Right lobe of liver (tissue), 6 donors: ENCODE measurements at places on chromosomes 2 and 18. TPM values are rescaled to one million over a fixed set of nuclear protein-coding genes. Genes with fewer than 3 reads are reported as not detected.

DNA sequence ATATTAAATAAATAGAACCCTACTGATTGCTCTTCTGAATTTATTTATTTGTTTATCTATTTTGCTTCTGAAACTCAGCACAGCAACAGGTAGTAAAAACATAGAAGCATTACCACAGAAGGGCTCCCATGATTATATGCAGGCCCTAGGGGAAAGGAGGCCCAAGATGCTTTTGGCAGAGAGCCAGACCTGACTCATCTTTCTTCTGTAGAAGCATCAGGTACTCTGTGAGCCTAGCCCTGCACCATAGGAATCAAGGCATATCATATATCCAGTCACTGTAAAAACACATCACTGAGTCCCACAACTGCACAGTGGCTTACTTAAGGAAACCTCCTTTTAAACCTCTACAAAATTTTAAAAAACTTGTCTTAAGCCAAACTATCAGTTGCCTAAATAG, 1.8 kb downstream of the SCN9A start:
- H3K4me3 ChIP-seq = no peak overlapping the region
- H3K27ac ChIP-seq = no peak overlapping the region
- DNase-seq = no peak
- H3K27me3 ChIP-seq = no peaks in the 10 kb centered on the region

- H3K4me1 ChIP-seq = no peaks in the 10 kb centered on the region
- H3K36me3 ChIP-seq = no peaks in the 10 kb centered on the region
- H3K27ac ChIP-seq = no peak overlapping the region
- no peak for DNase-seq
- no peak overlapping the region for H3K4me3 ChIP-seq
Measured at GRCh38 chr2:203799908-203800307, 67.7 kb upstream of the CTLA4 start.

- no peak overlapping the region for H3K4me3 ChIP-seq
- DNase-seq = no peak
- no peaks in the 10 kb centered on the region for H3K27me3 ChIP-seq
- no peaks in the 10 kb centered on the region for H3K4me1 ChIP-seq
- H3K27ac ChIP-seq = no peak overlapping the region
- no peaks in the 10 kb centered on the region for H3K36me3 ChIP-seq
Measured at GRCh38 chr2:173299764-173300163, 54.9 kb upstream of the CDCA7 start.

- DNase-seq = no peak
- no peak overlapping the region for H3K27ac ChIP-seq
- H3K36me3 ChIP-seq = no peaks in the 10 kb centered on the region
Measured at GRCh38 chr2:167510071-167510759, 621.9 kb downstream of the XIRP2 start.

- peak within 1 kb of the TSS; percentile 93 for H3K27ac ChIP-seq
- no peaks in the 10 kb centered on the region for H3K36me3 ChIP-seq
- peak within 1 kb of the TSS; percentile 91 for H3K4me3 ChIP-seq
- DNase-seq = peak; percentile 99
- no peaks in the 10 kb centered on the region for H3K27me3 ChIP-seq
Measured at GRCh38 chr18:56638232-56639103, at the start of gene TXNL1. Gene TXNL1 (minus strand): TSS chr18:56638592. CDS start chr18:56638440, 152 bp downstream.

DNA sequence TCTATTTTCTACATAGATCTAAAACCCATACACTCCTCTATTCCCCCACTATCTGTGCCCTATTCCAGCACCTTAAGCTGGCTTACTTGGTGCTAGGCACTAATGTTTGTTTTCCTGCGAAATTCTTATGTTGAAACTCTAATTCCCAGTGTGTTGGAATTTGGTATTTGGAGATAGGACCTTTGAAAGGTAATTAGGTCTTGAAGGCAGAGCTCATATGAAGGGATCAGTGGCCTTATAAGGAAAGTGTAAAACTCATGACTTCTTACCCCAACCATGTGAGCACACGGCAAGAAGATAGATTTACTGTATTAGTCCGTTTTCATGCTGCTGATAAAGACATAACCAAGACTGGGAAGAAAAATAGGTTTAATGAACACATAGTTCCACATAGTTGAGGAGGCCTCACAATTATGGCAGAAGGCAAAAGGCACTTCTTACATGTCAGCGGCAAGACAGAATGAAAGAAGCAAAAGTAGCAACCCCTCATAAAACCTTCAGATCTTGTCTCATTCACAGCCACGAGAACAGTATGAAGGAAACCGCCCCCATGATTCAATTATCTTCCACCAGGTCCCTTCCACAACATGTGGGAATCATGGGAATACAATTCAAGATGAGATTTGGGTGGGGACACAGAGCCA, 10.5 kb upstream of the LRATD1 start:
- no peak for DNase-seq
- no peaks in the 10 kb centered on the region for H3K4me1 ChIP-seq
- H3K4me3 ChIP-seq = no peak overlapping the region
- H3K27me3 ChIP-seq = no peaks in the 10 kb centered on the region

GRCh38 chr2:121836611-121837010, 81.2 kb downstream of the TSN start:
- no peaks in the 10 kb centered on the region for H3K36me3 ChIP-seq
- H3K27ac ChIP-seq = no peak overlapping the region
- H3K27me3 ChIP-seq = no peaks in the 10 kb centered on the region
- no peak overlapping the region for H3K4me3 ChIP-seq
- no peaks in the 10 kb centered on the region for H3K4me1 ChIP-seq

- no peak for DNase-seq
- H3K27me3 ChIP-seq = no peaks in the 10 kb centered on the region
- no peak overlapping the region for H3K27ac ChIP-seq
- no peak overlapping the region for H3K4me3 ChIP-seq
- no peaks in the 10 kb centered on the region for H3K4me1 ChIP-seq
Measured at GRCh38 chr18:2083691-2084090, 487.6 kb downstream of the METTL4 start.

- no peaks in the 10 kb centered on the region for H3K4me1 ChIP-seq
- DNase-seq = no peak
- peaks cover 9% of the 10 kb centered on the region for H3K36me3 ChIP-seq
- H3K4me3 ChIP-seq = no peak overlapping the region
- no peak overlapping the region for H3K27ac ChIP-seq
Measured at GRCh38 chr2:183162362-183162761, 38.1 kb downstream of the NUP35 start.

DNA sequence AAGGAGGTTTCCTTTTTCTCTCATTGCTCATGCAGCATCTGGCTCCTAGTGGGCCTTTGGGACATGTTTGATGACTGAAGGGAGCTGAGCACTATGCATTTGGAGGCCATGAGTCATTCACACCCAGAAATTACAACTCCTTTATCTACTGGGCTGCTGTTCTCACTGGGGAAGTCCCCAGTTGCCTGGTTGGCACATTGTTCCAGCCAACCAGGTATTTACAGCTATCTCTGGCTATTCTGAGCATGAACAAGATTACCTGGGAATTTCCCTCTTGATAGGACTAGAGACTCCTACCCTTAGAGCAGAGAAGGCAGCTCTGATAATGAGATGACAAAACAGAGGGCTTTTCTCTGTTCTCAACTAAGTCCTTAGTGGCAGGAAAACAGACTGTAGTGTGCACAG, 206.5 kb downstream of the SETBP1 start:
- no peak overlapping the region for H3K27ac ChIP-seq
- no peaks in the 10 kb centered on the region for H3K27me3 ChIP-seq
- H3K36me3 ChIP-seq = no peaks in the 10 kb centered on the region
- DNase-seq = no peak

- no peaks in the 10 kb centered on the region for H3K4me1 ChIP-seq
- H3K36me3 ChIP-seq = no peaks in the 10 kb centered on the region
- no peak overlapping the region for H3K4me3 ChIP-seq
Measured at GRCh38 chr2:241901500-241902351, 32.2 kb downstream of the RTP5 start.

DNA sequence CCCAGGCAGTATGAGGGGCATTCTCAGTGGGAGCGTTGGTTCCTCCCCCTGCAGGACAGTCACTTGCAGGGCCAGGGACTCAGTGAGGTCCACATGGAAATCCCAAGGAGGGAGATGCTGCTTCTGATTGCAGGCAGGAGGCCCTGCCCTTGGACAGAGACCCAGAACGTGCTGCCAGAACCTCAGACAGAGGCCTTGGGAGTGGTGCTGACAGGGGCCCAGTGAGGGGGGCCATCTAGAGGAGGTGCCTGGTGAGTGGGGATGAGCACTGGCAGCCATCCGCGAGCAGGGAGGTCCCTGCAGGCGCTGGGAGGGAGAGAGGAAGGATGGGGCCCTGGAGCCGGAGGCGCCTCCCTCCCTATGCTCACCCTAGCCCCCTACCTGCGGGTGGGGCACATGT, 133.1 kb downstream of the DYSF start:
- no peak for DNase-seq
- H3K4me3 ChIP-seq = no peak overlapping the region
- no peaks in the 10 kb centered on the region for H3K4me1 ChIP-seq
- H3K27me3 ChIP-seq = no peaks in the 10 kb centered on the region
- H3K36me3 ChIP-seq = no peaks in the 10 kb centered on the region

GRCh38 chr18:48675352-48675761, 136.5 kb downstream of the CTIF start:
- no peaks in the 10 kb centered on the region for H3K36me3 ChIP-seq
- no peak overlapping the region for H3K4me3 ChIP-seq
- H3K27ac ChIP-seq = no peak overlapping the region

DNA sequence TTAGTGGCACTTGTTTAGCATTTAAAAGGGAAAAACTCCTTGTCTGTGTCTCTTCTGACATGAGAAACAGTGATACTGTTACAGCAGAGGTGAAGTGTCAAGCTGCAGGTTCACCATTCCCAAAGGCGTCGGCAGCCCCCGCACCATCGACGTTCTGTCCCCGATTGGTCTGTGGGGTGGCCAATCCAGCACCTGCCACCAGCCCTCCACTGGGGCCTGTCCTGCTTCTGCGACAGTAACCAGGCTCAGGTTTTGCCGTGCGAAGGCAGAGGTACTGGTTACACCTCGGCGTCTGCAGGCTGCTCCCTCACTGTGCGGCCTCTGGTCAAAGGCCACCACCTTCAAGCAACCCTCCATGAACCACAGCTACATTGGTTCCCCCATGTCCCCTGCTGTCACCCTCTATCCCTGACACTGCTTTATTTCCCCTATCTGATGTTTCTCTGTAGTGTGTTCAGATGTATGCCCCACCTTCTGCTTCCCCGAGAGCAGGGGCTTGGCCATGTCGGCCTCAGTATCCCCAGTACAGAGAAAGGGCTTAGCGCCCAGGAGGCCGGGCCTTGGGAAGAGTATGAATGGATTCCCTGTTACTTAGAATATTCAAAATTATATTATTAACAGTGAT, 8.6 kb upstream of the ESPNL start:
- H3K4me1 ChIP-seq = no peaks in the 10 kb centered on the region
- H3K4me3 ChIP-seq = no peak overlapping the region
- no peaks in the 10 kb centered on the region for H3K36me3 ChIP-seq
- DNase-seq = no peak
- no peaks in the 10 kb centered on the region for H3K27me3 ChIP-seq

DNA sequence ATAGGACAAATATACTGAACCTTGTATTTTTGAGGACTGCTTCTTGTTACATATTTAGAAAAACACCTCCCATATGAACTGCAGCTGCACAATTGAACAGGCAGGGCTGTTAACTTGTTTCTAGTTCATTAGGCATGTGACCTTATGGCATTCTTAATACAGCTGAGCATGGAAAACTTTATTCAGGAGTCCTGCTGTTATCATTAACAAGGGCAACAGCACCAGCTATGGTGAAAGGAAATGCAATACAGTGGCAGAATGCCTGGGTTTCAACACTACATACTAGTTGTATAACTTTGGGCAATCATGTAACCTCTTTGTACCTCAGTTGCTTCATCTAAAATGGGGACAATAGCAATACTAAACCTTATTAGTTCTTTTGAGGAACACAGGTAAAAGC, 71.8 kb downstream of the GDF7 start:
- no peak overlapping the region for H3K27ac ChIP-seq
- H3K27me3 ChIP-seq = no peaks in the 10 kb centered on the region
- H3K36me3 ChIP-seq = no peaks in the 10 kb centered on the region
- peak; percentile 78 for DNase-seq

- no peaks in the 10 kb centered on the region for H3K36me3 ChIP-seq
- H3K4me3 ChIP-seq = no peak overlapping the region
- no peaks in the 10 kb centered on the region for H3K27me3 ChIP-seq
- no peak overlapping the region for H3K27ac ChIP-seq
- H3K4me1 ChIP-seq = no peaks in the 10 kb centered on the region
Measured at GRCh38 chr2:50556934-50557575, 474.9 kb downstream of the NRXN1 start.

GRCh38 chr18:76490670-76491472, 4.2 kb downstream of the ZNF516 start:
- DNase-seq = peak; percentile 80
- H3K27ac ChIP-seq = peak overlapping the region; percentile 79
- no peaks in the 10 kb centered on the region for H3K27me3 ChIP-seq
- peak overlapping the region; percentile 76 for H3K4me3 ChIP-seq
- H3K36me3 ChIP-seq = no peaks in the 10 kb centered on the region

- no peak overlapping the region for H3K4me3 ChIP-seq
- H3K36me3 ChIP-seq = no peaks in the 10 kb centered on the region
- no peaks in the 10 kb centered on the region for H3K27me3 ChIP-seq
- DNase-seq = no peak
- H3K4me1 ChIP-seq = no peaks in the 10 kb centered on the region
Measured at GRCh38 chr2:171741189-171741588, 53.9 kb downstream of the DYNC1I2 start.

NAPG gene
- 17.4 TPM for total RNA-seq

NCKAP5 gene
- total RNA-seq = 3.6 TPM

TSHZ1 gene
- total RNA-seq = 6.4 TPM

PLB1 gene
- total RNA-seq = 0.90 TPM

UGT1A7 gene
- total RNA-seq = 4.8 TPM

GKN2 gene
- total RNA-seq = not detected

TDRD15 gene
- total RNA-seq = 1.4 TPM

INPP4A gene
- total RNA-seq = 8.0 TPM

SULT1C4 gene
- total RNA-seq = 0.92 TPM

PDE11A gene
- 4.2 TPM for total RNA-seq

RBMS1 gene
- total RNA-seq = 8.5 TPM
